ENCODE measurements at places on chromosomes 2 and 18. TPM values are rescaled to one million over a fixed set of nuclear protein-coding genes. Genes with fewer than 3 reads are reported as not detected.

- no peaks in the 10 kb centered on the region for H3K27me3 ChIP-seq
- H3K4me1 ChIP-seq: no peaks in the 10 kb centered on the region
- no peak for ATAC-seq
- no peak overlapping the region for H3K27ac ChIP-seq
- no peak overlapping the region for H3K4me3 ChIP-seq
- no peaks in the 10 kb centered on the region for H3K36me3 ChIP-seq
Observed at GRCh38 chr18:64127172-64127571, 21.7 kb downstream of the LINC00305 start.

DNA sequence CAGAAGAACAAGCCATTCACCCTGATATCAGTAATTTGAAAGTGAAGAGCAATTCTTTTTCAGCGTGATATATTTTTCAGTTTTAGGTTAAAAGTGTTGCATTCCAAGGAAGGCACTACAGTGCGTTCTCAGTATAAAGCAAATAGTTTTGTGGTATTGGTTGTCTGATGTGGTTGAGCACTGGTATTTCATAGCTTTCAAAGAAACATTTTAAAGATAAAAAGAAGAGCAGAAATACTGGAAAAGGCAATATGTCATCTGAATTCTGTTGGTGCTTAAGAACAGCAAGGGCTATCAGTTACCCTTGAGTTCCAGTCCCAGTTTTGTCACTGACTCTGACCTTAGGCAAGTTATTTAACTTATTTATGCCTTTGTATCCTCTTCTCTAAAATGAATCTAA lies 191.6 kb downstream of the BABAM2 start:
- H3K4me3 ChIP-seq: no peak overlapping the region
- no peaks in the 10 kb centered on the region for H3K36me3 ChIP-seq
- no peak overlapping the region for H3K27ac ChIP-seq
- peaks cover 8% of the 10 kb centered on the region for H3K4me1 ChIP-seq

GRCh38 chr18:41075212-41075611 lies 879.8 kb upstream of the PIK3C3 start:
- no peak for ATAC-seq
- no peaks in the 10 kb centered on the region for H3K4me1 ChIP-seq
- no peak overlapping the region for H3K4me3 ChIP-seq
- no peaks in the 10 kb centered on the region for H3K27me3 ChIP-seq
- H3K27ac ChIP-seq: no peak overlapping the region
- H3K36me3 ChIP-seq: no peaks in the 10 kb centered on the region

- peaks cover 66% of the 10 kb centered on the region for H3K4me1 ChIP-seq
- H3K4me3 ChIP-seq: no peak overlapping the region
- no peaks in the 10 kb centered on the region for H3K36me3 ChIP-seq
- H3K27me3 ChIP-seq: no peaks in the 10 kb centered on the region
Observed at GRCh38 chr2:128320906-128321771, 2.5 kb upstream of the HS6ST1 start.

DNA sequence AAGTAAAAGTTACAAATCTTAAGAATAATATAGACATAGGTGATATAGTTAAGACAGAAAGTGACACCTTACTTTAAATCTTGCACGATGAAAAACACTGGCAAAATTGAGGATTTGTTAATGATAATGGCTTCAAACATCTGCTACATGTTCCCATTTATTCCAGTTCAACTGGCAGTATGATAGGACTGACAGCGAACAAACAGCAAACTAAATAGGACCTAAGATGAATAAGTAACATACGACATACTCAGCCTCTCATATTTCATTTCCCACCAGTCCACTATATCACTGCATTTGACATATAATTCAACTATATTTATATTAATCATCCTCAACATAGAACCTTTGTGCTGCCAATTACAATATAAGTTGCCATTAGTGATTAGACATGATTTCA lies 36.3 kb downstream of the ACVR1C start:
- peaks cover 7% of the 10 kb centered on the region for H3K27me3 ChIP-seq
- ATAC-seq: no peak
- no peaks in the 10 kb centered on the region for H3K36me3 ChIP-seq
- H3K4me3 ChIP-seq: no peak overlapping the region

DNA sequence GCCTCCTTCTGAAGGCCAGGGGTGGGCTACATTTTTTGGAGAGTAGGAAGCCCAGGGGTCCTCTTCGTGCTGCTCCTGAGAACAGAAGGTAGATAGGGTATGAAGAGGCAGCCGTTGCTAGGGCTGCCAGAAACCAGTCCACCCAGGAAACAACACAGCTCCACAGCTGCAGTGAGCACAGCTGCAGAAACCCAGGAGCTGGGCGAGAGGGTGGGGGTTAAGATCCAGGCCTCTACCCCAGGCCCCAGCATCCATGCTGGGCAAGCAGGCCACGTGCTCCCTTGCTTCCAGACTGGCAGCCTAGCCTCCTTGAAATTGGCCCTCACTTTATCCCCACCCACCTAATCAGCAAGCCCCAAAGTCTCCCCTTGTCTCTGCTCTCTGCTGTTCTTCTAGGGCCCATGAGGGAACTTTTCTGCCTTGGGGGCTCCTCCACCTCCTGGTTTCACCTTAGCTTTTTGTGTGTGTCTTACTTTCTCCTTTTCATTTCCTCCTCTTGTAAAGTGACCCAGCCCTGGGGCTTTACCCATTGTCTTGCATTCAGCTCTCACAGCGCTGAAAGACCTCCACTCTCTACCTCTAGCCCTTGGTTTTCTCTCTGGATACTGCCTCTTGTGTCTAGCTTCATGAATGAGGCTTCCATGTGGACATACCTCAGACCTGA lies 30.7 kb downstream of the STON1 start:
- H3K27me3 ChIP-seq: no peaks in the 10 kb centered on the region
- H3K4me1 ChIP-seq: peaks cover 39% of the 10 kb centered on the region
- H3K36me3 ChIP-seq: peaks cover 19% of the 10 kb centered on the region
- ATAC-seq: no peak

GRCh38 chr2:237482485-237482884 lies 4.6 kb upstream of the MLPH start:
- peak; percentile 88 for ATAC-seq
- peaks cover 57% of the 10 kb centered on the region for H3K4me1 ChIP-seq
- H3K27me3 ChIP-seq: peaks cover 18% of the 10 kb centered on the region
- H3K27ac ChIP-seq: peak overlapping the region; percentile 52
- no peak overlapping the region for H3K4me3 ChIP-seq
- no peaks in the 10 kb centered on the region for H3K36me3 ChIP-seq

GRCh38 chr18:39172695-39173421 lies 1607.3 kb upstream of the CELF4 start:
- ATAC-seq: no peak
- no peaks in the 10 kb centered on the region for H3K27me3 ChIP-seq
- no peaks in the 10 kb centered on the region for H3K36me3 ChIP-seq
- H3K4me1 ChIP-seq: no peaks in the 10 kb centered on the region

DNA sequence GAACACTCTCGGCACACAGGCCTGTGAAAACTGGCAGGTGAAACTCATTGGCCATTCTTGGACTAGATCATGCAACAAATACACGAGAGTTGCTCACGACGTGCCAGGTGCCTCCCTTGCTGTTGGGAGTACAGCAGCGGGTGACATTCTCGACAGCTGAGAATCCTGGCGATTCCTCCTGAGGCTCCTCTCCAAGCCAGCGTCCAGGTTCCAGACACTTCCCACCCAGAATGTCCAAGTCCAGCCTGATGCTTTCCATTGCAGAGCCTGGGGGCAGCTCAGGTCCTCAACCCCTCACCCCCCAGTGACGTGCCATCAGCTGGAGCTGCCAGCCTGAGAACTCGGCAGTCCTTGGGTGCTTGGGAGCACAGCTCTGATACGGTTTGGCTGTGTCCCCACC lies 124.2 kb downstream of the PXDN start:
- no peak for ATAC-seq
- no peak overlapping the region for H3K4me3 ChIP-seq
- peaks cover 6% of the 10 kb centered on the region for H3K27me3 ChIP-seq
- H3K27ac ChIP-seq: no peak overlapping the region

GRCh38 chr18:24553571-24554285 lies 93.3 kb downstream of the HRH4 start:
- H3K27me3 ChIP-seq: peaks cover 6% of the 10 kb centered on the region
- no peak overlapping the region for H3K4me3 ChIP-seq
- H3K36me3 ChIP-seq: no peaks in the 10 kb centered on the region
- ATAC-seq: no peak

- no peaks in the 10 kb centered on the region for H3K36me3 ChIP-seq
- peaks cover 3% of the 10 kb centered on the region for H3K4me1 ChIP-seq
- peak overlapping the region; percentile 83 for H3K27ac ChIP-seq
- ATAC-seq: peak; percentile 89
Observed at GRCh38 chr2:28300485-28301341, 91.9 kb upstream of the FOSL2 start.

DNA sequence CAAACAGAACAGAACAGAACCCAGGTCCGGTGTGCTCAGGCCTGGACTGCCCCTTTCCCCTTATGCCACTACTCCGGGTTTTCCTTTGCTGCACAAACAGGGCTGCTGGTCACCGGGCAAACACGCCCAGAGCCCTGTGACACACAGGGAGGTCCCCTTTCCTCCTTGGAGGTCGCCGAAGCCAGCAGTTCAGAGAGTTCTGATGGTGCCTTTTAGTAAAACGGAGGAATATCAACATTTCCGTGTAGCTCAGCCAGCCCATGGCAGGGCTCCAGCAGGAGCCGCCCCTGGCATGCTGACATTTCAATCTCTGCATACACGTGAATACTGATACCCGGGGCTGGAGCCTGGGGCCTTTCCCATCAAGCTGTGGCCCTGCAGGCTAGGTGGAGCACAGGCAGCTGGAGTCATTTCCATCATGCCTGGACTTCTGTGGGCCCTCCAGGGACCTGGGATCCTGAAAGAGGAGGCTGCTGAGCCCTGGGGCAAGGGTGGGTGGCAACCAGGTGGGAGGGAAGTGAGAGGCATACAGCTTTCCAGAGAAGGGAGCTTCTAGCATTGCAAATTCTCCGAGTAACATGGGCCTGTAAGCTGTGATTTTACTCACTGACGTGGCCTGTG lies 91.4 kb upstream of the PXDN start:
- H3K4me3 ChIP-seq: no peak overlapping the region
- no peak for ATAC-seq
- no peaks in the 10 kb centered on the region for H3K36me3 ChIP-seq
- H3K27ac ChIP-seq: no peak overlapping the region
- H3K27me3 ChIP-seq: no peaks in the 10 kb centered on the region

- no peak for ATAC-seq
- H3K4me1 ChIP-seq: peaks cover 29% of the 10 kb centered on the region
- no peaks in the 10 kb centered on the region for H3K27me3 ChIP-seq
- H3K4me3 ChIP-seq: no peak overlapping the region
Observed at GRCh38 chr18:49161627-49162026, 210.9 kb upstream of the SMAD7 start.

GRCh38 chr18:72965616-72966015 lies 97.8 kb upstream of the NETO1 start:
- no peaks in the 10 kb centered on the region for H3K27me3 ChIP-seq
- no peak overlapping the region for H3K4me3 ChIP-seq
- ATAC-seq: no peak
- no peak overlapping the region for H3K27ac ChIP-seq
- H3K4me1 ChIP-seq: no peaks in the 10 kb centered on the region

The SULT1C2 gene
- not detected for total RNA-seq

The SCN1A gene
- total RNA-seq: 0.08 TPM

The CFAP65 gene
- not detected for total RNA-seq

The SP140L gene
- 8.4 TPM for total RNA-seq

The ZSWIM2 gene
- not detected for total RNA-seq

The UGT1A4 gene
- not detected for total RNA-seq

The DSG1 gene
- total RNA-seq: not detected

The ARHGAP28 gene
- 1.9 TPM for total RNA-seq

The KLHL30 gene
- total RNA-seq: 8.1 TPM

The HAT1 gene
- 25.2 TPM for total RNA-seq

The SCYGR8 gene
- not detected for total RNA-seq

The C2orf15 gene
- not detected for total RNA-seq

The GPR35 gene
- total RNA-seq: 2.0 TPM

Measured in gastroesophageal sphincter (tissue), 4 donors.